ENCODE measurements at places on chromosomes 5 and 9.

GRCh38 chr9:133576875-133577736, 32.1 kb downstream of the FAM163B start:
- no peak for DNase-seq

DNA sequence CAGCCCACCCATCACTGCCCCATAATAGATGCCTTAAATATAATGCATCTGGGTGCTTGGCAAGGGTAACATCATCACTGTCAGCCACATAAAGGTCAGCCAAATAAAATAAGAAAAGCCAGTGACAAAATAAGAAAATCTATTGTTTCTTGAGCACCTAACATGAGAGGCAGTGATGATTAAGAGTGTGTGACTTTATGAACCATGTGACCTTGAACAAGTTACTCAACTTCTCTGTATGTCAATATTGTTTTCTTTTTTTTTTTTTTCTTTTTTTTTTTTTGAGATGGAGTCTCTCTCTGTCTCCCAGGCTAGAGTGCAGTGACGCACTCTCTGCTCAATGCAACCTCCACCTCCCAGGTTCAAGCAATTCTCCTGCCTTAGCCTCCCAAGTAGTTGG, 98.7 kb downstream of the CDK5RAP2 start:
- DNase-seq = no peak

- DNase-seq = no peak
Observed at GRCh38 chr9:76537150-76537646, 78.2 kb downstream of the GCNT1 start.

- no peak for DNase-seq
Observed at GRCh38 chr9:34986540-34987047, 3.0 kb upstream of the DNAJB5 start.

DNA sequence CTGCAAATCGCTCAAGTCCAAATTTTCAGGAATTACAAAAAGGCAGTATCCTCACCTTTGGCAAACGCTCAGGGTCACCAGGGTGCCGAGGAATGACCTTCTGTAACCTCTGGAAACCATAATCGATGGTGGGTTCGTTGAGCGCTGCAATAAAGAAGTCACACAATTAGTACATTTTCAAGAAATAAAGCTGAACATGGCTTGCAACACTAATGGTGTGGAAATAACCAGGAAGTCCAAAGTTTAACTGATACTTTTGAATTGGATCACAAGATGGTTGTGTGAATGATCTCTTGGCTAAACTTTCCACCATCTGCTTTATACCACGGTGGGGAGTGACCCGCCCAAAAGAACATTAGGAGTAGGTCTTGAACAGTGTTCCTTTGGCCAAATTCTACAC, 368.7 kb downstream of the EBF1 start:
- DNase-seq = no peak

- DNase-seq = no peak
Observed at GRCh38 chr9:122102156-122102555, 9.0 kb upstream of the TTLL11 start.

GRCh38 chr9:32500768-32501167, 25.2 kb downstream of the RIGI start:
- no peak for DNase-seq

- no peak for DNase-seq
Observed at GRCh38 chr9:31519826-31520225, 864.6 kb upstream of the ACO1 start.

- DNase-seq = no peak
Observed at GRCh38 chr5:78006449-78006848, 230.3 kb upstream of the TBCA start.

DNA sequence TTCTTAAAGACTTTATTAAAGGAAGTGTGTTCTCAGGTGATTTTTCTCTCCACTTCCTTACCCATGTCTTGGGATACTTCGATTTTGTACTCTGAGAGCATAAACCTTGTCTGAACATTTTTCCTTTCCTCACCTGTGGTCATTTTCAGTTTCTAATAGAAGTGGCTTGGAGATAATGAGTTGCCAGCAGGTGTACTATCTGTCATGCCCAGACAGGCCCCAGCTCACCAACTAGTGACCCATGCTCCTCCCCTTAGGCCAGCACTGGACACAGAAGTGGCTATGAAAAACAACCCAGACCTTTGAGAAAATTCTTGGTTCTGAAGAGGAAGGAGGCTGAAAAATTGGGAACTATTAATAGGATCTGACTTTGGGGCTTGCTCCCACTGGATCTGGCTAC, 49.2 kb upstream of the SMIM32 start:
- DNase-seq = no peak

DNA sequence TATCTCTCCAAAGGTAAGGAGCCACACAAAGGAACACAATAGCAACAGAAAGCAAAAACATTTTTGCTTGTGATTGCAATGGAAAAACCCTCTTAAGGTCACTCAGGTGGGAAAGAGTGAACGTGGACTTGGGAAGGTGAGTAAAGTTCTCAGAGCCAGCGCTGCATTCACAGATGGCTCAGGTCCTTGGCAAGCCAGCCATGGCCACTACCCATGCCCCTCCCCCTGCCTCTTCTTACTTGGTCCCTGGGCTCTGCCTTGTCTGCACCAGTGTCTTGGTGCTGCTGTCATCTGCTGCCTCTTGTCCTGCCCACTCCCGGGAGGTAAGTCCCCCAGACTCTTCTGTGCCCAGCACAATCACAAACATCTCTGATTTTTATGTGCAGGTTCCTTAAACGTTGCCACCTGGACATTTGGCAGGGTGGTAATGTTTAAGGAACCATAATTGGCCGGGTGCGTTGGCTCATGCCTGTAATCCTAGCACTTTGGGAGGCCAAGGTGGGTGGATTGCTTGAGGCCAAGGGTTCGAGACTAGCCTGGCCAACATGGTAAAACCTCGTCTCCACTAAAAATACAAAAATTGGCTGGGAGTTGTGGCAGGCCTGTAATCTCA, 74.6 kb downstream of the FEM1C start:
- DNase-seq = no peak

DNA sequence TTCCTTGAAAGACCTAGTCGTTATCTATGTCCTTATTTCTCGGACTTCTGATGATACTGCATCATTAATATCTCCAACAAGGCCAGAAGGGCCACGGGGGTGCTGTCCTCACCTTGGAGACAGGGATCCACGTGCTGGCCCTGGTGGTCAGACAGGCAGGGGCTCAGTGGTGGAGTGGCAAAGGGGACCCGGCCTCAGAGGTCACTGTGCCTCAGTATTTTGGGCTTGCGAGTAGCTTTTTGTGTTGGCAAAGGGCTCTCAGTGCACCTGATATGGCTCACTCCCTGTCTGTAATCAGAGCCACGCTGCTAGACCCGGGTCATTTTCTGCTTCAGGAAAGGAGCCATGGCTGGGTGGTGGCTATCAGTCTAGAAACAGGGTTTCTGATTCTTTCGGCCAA, 135.1 kb downstream of the GADD45G start:
- DNase-seq = no peak

- DNase-seq = no peak
Observed at GRCh38 chr9:4238522-4238921, 61.3 kb downstream of the GLIS3 start.

DNA sequence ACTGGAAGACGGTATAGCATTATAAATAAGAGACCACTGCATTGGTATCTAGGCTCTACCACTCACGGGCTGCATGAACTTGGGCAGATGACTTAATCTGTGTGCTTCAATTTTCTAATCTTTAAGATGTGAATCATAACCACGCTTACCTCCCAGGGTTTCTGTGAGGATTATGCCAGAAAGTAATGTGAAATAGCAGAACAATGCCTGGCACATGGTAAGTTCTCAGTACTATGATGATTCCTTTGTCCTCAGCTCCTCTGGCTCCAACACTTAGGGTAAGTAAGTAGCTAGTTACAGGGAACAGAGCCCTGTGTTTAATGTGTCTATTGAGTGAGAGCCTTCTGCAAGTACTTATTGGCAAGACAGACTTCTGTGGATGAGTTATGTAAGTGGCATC, 31.1 kb downstream of the POU4F3 start:
- no peak for DNase-seq

GRCh38 chr9:90330231-90330630, 312.4 kb downstream of the DIRAS2 start:
- no peak for DNase-seq

- no peak for DNase-seq
Observed at GRCh38 chr5:132227235-132227484, 493 bp downstream of the P4HA2 start.

GRCh38 chr9:89850631-89851325, 246.0 kb downstream of the GADD45G start:
- DNase-seq = no peak

DNA sequence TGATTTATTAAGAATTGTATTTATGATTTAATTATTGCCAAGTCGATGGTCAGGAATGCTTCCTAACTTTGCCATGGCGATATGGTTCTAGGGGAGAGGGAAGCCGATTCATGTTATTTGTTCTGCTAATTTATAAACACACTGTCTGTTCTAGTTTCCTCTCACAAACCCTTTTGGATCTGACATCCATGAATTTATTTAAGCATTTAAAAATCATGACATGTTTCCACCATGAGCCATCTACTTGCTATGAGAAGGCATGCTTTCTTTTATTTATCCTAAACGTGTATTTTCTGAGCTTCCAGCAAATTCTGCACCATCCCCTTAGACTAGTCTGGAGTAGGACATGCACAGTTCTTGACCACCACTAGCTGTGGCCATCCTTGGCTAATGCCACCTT, 136.6 kb upstream of the STC2 start:
- no peak for DNase-seq

DNA sequence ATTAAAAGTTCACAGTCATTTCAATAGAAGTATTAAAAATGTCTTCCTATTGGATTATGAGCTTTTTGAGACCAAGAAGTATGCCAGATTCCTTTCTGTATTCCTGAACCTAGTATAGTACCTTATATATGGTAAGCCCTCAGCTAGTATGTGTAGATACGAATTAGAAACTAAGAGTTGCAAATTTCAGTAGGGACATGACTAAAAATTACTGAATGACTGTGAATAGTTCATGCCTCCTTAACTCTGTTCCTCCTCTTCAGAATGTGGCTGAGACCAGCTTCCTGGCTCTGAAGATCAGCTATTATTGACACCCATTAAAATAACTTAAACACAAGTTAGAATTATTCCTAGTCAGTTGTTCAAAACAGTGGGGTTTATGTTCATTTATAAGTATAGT, 19.7 kb downstream of the KDM3B start:
- no peak for DNase-seq

DNA sequence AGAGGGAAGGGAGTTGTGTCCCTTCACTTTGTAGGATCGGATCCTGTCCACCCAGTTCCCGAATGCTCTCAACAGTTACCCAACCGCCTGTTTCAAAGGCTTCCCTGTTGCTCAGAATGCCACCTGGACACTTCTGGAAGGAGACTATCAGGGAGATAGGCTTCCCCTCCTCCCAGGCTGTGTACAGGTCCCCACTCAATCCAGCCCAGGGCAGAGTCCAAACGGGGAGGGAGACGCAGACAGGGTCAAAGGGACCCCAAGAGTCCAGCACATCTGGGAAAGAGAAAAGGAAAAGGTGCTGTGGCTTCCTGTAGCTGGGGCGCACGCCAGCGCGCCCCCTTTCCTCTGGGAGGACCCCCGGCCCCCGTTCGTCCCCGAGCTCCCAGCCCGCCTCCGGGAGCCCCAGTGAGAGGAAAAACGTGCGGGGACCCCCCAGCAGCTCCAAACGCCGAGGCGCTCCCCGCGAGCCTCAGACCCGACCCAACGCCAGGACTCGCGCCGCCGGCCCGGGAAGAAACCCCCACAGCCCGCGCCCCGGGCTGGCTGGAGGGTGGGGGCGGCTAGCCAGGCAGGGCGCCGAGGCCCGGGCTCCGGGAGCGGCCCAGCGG, 640 bp downstream of the SURF4 start:
- peak; percentile 72 for DNase-seq

DNA sequence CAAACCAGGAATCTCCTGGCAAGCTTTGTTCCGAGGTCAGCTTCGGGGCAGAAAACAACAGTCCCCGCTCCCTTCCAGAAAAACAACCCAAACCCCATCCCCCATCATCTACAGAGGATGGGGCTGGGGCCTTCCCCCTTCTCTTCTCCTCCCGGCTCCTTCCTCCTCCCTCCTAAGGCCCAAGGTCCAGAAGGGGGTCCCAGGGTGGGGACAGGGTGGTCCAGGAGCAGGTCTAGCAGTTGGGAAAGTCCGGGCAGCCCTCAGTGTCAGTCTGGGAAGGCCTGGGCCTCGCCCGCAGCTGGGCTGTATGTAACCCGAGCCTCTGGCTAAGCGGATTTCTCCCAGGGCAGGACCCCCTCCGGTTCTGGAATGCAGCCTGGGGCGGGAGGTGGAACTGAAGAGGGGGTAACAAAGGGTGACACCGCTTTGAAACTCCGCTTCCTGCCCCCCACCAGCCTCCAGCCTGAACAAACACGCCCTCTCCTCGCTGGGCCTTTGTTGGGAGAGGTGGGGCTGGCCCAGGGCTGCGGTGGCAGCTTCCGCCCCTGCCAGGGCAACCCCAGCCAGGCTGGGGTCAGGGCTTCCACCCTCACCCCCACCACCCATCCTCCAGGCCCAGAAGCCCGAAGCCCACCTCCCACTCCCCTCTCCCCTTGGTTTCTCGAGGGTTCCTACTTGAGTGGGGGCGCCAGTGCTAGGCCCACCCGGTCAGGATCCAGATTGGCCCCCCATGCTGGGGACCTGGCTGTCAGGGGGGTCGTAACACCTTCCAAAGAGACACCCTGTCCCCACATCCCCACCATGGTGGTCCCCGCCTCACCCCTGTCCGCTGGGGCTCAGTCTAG, 63.5 kb downstream of the C9orf50 start:
- no peak for DNase-seq

DNA sequence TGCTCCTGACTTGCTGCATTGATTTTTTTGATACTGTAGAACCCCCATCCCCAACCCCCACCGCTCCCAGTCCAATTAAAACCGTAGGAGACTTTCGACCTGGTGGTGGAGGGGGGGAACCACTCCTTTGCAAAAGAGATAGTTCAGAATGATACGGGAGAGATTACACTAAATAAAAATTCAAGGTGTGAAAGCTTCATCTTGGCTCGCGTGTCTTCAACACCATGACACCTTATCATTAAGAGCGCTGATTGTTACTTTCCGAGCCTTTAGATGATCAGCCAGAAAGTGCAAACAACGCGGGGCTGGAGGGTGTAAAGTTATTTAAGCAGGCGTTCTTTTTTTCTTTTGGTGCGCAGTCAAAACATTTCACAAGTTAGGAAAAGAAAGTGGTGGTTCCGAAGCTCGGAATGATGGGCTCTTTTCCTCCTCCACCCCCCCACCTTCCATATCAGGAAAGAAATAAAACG, 1.3 kb upstream of the ZNF462 start:
- DNase-seq = no peak

- no peak for DNase-seq
Observed at GRCh38 chr5:154194345-154195329, 4.1 kb downstream of the GALNT10 start.

DNA sequence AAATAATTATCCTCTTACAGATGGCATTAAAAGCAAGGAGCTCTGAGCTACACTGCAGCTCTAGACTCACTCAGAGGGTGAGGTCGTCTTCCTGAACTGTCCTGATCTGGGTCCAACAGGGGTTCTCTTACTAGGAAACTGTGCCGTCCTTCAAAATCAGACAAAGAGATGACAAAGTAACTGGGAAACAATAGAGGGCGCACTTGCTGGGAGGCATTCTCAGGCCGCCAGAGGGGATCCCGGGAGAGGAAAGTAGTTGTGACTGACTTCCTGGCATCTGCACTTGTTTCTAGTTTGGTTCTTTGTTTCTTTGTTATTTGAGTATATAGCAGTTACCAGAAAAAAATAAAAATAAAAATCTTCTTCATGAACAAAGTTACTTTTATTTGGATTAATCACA, 142.9 kb upstream of the MSX2 start:
- no peak for DNase-seq

- no peak for DNase-seq
Observed at GRCh38 chr5:131774652-131775367, 22.0 kb downstream of the FNIP1 start.
